ENCODE measurements at places on chromosomes 12 and 14. TPM values are rescaled to one million over a fixed set of nuclear protein-coding genes. Genes with fewer than 3 reads are reported as not detected.

GRCh38 chr12:107844312-107844921, 69.9 kb downstream of the ASCL4 start:
- H3K27me3 ChIP-seq: peaks cover 4% of the 10 kb centered on the region
- H3K36me3 ChIP-seq: no peaks in the 10 kb centered on the region
- H3K4me1 ChIP-seq: peaks cover 6% of the 10 kb centered on the region

MLXIP gene
- 4.2 TPM for polyA plus RNA-seq

ANG gene
- polyA plus RNA-seq: 2.0 TPM

GPR84 gene
- 3.1 TPM for polyA plus RNA-seq

DNA sequence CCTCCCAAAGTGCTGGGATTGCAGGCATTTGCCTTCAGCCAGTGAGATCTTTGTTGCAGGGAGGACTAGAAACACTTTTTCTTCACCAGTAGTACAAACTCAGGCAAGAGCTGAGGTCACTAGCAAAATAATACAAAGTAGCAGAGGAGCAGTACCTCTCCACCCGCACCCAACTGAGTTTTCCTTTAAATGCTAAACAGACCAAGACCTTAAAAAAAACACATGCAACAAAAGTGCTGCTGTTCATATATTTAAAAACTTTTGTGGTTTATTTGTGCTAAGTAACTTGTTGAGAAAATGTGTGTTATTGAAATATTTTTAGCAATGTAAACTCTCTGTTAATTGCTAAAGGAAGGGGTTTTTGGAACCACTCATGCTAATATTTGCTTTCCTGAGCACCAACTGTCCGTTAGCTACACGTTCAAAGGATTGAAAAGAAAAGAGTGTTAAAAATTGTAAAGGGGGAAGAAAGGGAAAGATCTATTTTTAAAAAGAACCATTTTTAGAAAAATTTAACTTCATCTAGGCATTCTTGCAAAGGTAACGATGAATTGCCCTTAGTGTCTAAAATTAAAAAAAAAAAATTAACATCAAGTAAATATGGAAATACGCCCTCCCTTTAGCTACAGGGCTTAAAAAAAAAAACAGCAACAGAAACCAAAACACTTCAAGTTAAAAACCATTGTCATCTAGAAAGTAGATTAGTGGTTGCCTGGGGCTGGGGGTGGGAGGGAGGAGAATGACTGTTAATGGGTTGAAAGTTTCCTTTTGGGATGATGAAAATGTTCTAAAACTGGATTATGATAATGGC, 114.0 kb upstream of the KRAS start:
- no peaks in the 10 kb centered on the region for H3K36me3 ChIP-seq
- H3K27me3 ChIP-seq: no peaks in the 10 kb centered on the region
- H3K27ac ChIP-seq: peak overlapping the region; percentile 28
- H3K4me1 ChIP-seq: peaks cover 8% of the 10 kb centered on the region

WBP11 gene
- 111 TPM for polyA plus RNA-seq

GRCh38 chr12:48924617-48925303, 532 bp downstream of the FKBP11 start:
- H3K36me3 ChIP-seq: no peaks in the 10 kb centered on the region
- H3K27ac ChIP-seq: peak overlapping the region; percentile 90
- no peaks in the 10 kb centered on the region for H3K27me3 ChIP-seq
- H3K4me3 ChIP-seq: peak overlapping the region; percentile 98
- peak; percentile 40 for DNase-seq
- peaks cover 22% of the 10 kb centered on the region for H3K4me1 ChIP-seq

DNA sequence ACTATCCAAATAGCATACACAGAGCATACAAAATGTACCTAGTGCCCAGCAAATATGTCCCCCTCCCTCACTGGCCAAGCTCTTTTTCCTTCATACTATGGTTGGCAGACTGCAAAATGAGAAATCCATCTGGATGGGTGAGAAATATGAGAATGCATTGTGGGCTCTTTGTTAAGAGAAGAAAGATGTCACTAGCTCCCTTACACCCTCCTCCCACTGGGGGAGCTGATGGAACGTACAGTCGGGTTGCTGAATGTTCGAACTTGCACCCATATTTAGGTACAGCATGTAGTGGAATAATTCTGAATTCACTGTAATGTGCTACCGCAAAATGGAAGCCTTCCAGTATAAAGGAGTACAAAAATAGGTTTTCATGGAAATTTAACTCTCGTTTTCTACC, 377.4 kb downstream of the GRIN2B start:
- no peaks in the 10 kb centered on the region for H3K4me1 ChIP-seq
- no peak for DNase-seq
- H3K36me3 ChIP-seq: no peaks in the 10 kb centered on the region
- H3K4me3 ChIP-seq: no peak overlapping the region
- H3K27ac ChIP-seq: no peak overlapping the region

- no peaks in the 10 kb centered on the region for H3K27me3 ChIP-seq
- no peak for DNase-seq
- no peak overlapping the region for H3K27ac ChIP-seq
Observed at GRCh38 chr14:77004711-77005460, 23.6 kb downstream of the IRF2BPL start.

GRCh38 chr12:3061059-3061458, 16.1 kb upstream of the TSPAN9 start:
- no peak overlapping the region for H3K27ac ChIP-seq
- DNase-seq: no peak
- no peak overlapping the region for H3K4me3 ChIP-seq
- H3K36me3 ChIP-seq: no peaks in the 10 kb centered on the region

- no peaks in the 10 kb centered on the region for H3K36me3 ChIP-seq
- H3K27me3 ChIP-seq: peaks cover 2% of the 10 kb centered on the region
- peaks cover 5% of the 10 kb centered on the region for H3K4me1 ChIP-seq
- no peak overlapping the region for H3K27ac ChIP-seq
Observed at GRCh38 chr12:3187846-3188770, 110.9 kb downstream of the TSPAN9 start.

DNA sequence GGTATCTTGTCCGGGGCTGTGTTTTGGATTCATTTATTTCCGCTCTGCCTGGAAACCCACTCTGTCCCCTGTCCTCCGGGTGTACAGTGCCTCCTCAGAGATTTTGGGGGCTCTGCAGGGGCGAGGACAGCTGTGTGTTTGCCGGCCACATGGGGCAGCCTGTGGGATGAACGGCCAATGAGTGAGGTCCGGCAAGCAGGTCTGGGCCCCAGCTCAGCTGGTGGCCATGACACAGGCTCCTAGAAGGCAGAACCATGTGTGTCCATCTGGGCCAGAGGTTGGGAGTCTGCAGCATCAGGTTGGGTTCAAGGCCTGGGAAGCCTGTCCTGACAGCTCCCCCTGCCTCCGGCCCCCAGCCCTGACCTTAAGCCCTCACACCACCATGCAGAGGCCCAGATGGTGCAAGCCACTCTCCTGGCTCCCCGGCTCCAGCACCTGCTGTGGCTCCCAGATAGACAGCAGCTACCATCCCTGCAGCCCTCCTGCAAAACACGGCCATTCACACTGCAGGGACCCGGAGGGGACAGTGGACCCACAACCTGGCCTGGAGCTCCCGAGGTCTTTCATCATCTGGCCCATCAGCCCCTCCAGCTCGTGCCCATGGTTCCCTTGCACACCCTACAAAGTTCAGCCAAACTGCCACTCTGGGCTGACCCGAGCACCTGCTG, 220.1 kb upstream of the C14orf180 start:
- H3K27ac ChIP-seq: no peak overlapping the region
- H3K4me3 ChIP-seq: no peak overlapping the region
- DNase-seq: no peak
- H3K27me3 ChIP-seq: no peaks in the 10 kb centered on the region
- no peaks in the 10 kb centered on the region for H3K36me3 ChIP-seq

EAPP gene
- 45.1 TPM for polyA plus RNA-seq

GRCh38 chr12:41794336-41794735, 350.3 kb downstream of the GXYLT1 start:
- H3K4me3 ChIP-seq: no peak overlapping the region
- H3K27ac ChIP-seq: no peak overlapping the region
- H3K27me3 ChIP-seq: no peaks in the 10 kb centered on the region
- DNase-seq: no peak
- no peaks in the 10 kb centered on the region for H3K36me3 ChIP-seq

- no peak overlapping the region for H3K27ac ChIP-seq
- no peaks in the 10 kb centered on the region for H3K27me3 ChIP-seq
Observed at GRCh38 chr14:42172304-42172703, 565.6 kb downstream of the LRFN5 start.

DNA sequence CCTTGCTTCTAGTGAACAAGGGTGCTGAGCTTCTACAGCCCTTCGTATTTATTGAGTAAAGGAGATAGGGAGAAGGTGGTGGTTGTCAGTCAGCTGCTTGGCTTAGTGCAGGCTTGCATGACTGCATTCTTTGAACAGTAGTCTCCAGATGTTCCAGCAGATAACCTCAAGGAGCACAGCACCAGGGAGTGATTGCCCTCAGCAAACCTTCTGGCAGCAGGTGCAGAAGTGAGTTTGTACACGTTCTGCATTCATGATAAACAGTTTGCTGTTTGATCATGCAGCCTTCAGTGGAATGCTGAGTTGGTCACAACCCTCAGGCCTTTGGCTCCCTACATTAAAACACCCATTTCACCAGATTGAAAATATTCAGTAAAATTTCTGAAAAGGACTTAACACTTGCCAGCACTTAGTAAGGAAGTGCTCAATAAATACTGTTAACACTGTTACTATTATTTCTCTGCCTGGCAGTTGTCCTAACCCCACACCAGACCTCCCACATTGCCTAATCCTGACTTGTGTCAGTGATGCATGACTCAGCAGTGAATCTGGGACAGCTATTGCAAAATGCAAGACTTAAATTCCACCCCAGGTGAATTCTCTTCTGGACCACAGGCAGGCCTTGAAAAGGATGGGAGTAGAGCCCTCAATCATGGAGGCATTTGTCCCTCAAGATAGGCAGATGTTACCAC, 18.9 kb upstream of the CARMIL3 start:
- DNase-seq: no peak
- H3K36me3 ChIP-seq: no peaks in the 10 kb centered on the region
- H3K27me3 ChIP-seq: no peaks in the 10 kb centered on the region
- no peak overlapping the region for H3K4me3 ChIP-seq

- no peak overlapping the region for H3K27ac ChIP-seq
- no peak for DNase-seq
- H3K4me3 ChIP-seq: no peak overlapping the region
- H3K27me3 ChIP-seq: no peaks in the 10 kb centered on the region
- H3K36me3 ChIP-seq: no peaks in the 10 kb centered on the region
Observed at GRCh38 chr12:7026854-7027253, 8.6 kb upstream of the LPCAT3 start.

- H3K4me1 ChIP-seq: peaks cover 18% of the 10 kb centered on the region
- peaks cover 19% of the 10 kb centered on the region for H3K36me3 ChIP-seq
- H3K27me3 ChIP-seq: no peaks in the 10 kb centered on the region
Observed at GRCh38 chr14:50813544-50813863, 17.5 kb downstream of the NIN start.

- H3K36me3 ChIP-seq: no peaks in the 10 kb centered on the region
- H3K4me3 ChIP-seq: no peak overlapping the region
- H3K27me3 ChIP-seq: no peaks in the 10 kb centered on the region
- no peak for DNase-seq
Observed at GRCh38 chr12:118821386-118821925, 159.9 kb upstream of the SRRM4 start.

SYCP3 gene
- polyA plus RNA-seq: 0.51 TPM

- no peak overlapping the region for H3K27ac ChIP-seq
- no peaks in the 10 kb centered on the region for H3K36me3 ChIP-seq
- no peaks in the 10 kb centered on the region for H3K4me1 ChIP-seq
- H3K27me3 ChIP-seq: no peaks in the 10 kb centered on the region
- no peak overlapping the region for H3K4me3 ChIP-seq
Observed at GRCh38 chr14:37124614-37125013, 47.8 kb downstream of the SLC25A21 start.

KCNA5 gene
- not detected for polyA plus RNA-seq

DNA sequence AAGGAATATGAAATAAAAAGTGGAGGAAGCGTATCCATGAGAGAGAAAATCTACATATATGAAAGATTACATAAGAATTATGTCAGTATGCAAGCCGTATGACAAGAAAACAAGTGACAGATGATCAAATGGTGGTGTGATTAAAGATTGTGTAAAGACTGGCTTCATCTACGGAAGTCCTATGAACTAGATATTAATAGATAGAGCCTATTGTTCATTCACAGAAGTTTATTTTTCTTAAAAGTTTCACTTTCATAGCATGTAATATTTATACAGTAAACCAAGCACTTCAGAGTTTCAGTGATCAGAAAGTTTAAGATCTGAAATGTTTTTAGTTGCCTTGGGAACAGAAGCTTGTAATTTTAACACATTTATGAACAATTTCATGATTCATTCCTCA, 84.5 kb downstream of the VRK1 start:
- H3K27me3 ChIP-seq: no peaks in the 10 kb centered on the region
- peaks cover 9% of the 10 kb centered on the region for H3K4me1 ChIP-seq
- DNase-seq: no peak
- H3K4me3 ChIP-seq: no peak overlapping the region

DNA sequence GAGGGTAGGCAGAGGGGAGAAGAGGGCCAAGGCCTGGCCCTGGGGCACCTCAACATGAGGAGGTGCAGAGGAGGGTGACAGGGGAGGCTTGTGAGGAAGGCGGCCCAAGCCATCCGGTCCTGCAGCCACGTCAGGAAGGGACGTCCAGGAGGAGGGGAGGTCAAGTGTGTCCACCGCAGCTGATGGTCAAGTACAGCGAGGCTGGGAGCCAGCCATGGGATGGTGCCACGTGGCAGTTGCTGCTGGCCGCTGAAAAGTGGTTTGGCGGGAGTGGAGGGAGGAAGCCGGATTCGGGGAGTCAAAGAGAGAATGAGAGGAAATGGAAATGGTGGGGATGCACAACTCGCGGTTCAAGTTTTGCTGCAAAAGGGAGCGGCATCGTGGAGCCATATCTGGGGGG, 41.2 kb downstream of the PRIMA1 start:
- H3K27me3 ChIP-seq: no peaks in the 10 kb centered on the region
- no peaks in the 10 kb centered on the region for H3K4me1 ChIP-seq
- H3K4me3 ChIP-seq: no peak overlapping the region
- DNase-seq: no peak

PLEKHH1 gene
- 0.66 TPM for polyA plus RNA-seq

DNA sequence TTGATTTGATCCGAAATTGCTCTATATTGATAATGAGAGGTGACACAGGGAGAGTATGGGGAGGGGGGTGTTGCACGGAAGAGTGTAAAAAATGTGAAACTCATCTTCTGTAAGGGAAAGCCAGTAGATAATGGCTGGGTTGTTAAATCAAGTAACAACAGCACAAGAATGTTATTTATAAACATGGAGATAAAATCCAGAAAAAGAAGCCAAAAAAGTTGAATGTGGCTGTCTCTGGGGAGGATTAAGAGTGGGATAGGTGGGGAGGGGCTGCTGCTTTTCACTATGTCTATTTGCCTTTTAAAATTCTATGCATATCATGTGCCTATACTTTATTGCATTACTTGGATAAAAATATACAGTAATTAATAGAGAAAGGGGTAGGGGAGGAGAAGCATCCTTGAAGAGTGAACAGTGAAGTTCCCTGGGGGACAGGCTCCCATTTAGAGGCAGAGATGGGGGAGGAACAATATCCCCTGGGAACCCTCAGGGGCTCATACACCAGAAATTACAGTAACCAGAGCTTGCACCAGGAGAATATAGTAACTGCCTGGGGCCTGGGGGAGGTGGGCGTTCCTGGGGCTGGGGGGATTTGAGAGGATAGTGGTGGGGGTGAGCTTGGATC, 39.2 kb upstream of the ANKRD9 start:
- no peak overlapping the region for H3K4me3 ChIP-seq
- DNase-seq: no peak
- H3K27ac ChIP-seq: no peak overlapping the region
